Right forelimb (tissue), 1 donor: ENCODE measurements at places on chromosomes 11 and 22.
A peak's percentile ranks its signal among the peaks of the same experiment; 100 is the strongest.

GRCh38 chr11:93256623-93257022 is 58.8 kb upstream of the SLC36A4 start:
- no peak for DNase-seq

GRCh38 chr22:46777609-46777970 is 15.1 kb downstream of the TBC1D22A start:
- peak; percentile 58 for DNase-seq

DNA sequence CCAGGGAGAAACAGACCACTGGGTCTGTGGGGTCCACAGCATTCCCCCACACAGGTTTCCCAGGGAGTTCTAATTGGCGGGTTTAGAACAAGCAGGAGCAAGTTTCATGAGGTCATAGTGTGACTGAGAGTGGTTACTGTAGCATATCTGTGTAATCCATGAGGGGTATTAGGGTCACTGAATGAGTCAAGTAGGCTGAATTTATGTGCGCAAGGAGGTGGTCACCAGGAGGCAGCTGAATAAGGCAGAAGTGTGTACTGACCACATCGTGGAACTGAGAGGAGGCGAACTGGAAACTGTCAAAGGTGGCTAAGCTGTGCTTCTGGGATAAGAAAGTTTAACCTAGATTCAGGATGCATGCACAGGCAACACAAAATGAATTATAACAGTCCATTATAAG is 876.0 kb downstream of the METTL15 start:
- no peak for DNase-seq

DNA sequence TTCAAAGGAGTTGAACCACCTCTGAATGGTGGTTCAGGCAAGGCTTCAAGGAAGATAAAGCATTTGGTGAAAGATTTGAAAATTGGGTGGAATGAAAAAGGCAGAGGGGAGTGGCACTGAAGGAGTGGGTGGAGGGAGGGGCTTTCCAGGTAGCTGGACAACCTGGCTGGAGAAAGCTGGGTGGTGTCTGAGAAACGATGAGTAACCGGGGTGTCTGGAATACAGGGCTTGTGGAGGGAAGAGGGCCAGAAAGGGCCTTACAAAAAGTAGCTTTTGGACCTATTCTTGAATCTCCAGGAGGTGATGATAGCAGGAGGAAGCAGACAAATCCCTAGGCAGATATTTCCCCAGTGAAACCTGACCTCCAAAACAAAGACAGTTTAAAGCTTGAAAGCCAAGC is 99.3 kb downstream of the RASSF10 start:
- no peak for DNase-seq

- no peak for DNase-seq
Observed at GRCh38 chr11:131219646-131220045, 150.8 kb upstream of the NTM start.

DNA sequence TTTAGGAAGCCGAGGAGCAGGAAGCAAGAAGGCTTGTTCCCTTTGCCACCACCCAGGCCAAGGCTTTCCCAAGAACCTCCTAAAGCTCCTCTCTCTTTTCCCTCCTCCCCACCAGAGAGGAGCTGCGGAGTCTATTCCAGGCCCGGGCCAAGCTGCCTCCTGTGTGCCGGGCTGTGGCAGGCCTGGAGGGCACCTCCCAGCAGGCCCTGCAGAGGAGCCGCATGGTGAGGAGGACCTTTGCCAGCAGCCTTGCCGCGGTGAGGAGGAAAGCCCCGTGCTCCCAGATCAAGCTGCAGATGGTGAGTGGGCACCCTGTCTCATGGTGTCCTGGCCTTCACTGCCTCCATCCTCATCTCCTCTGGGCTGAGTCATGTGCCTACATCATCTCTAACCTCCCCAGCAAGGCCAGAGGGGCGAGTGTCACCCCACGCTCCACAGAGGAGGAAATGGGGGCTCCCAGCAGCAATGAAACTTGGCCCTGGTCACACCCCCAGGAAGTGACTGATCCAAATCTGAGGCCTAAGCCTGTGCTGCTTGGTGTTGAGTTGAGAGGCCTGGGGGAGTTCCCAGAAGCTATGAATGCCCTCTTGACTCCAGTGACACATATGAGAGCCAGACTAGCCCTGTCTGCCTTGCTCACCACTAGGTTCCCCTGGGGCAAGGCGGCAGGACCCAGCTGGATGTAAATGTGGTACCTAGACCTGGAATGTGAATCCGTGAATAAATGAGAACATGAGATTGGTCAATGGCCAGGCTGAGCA is 104.2 kb downstream of the MYO18B start:
- DNase-seq: no peak

GRCh38 chr11:70365544-70365927 is 32.8 kb upstream of the CTTN start:
- no peak for DNase-seq

GRCh38 chr11:128195057-128195751 is 392.2 kb downstream of the ETS1 start:
- DNase-seq: no peak

GRCh38 chr11:82080160-82080559 is 653.5 kb downstream of the FAM181B start:
- no peak for DNase-seq

GRCh38 chr22:44735518-44736428 is 16.6 kb upstream of the ARHGAP8 start:
- DNase-seq: peak; percentile 90

DNA sequence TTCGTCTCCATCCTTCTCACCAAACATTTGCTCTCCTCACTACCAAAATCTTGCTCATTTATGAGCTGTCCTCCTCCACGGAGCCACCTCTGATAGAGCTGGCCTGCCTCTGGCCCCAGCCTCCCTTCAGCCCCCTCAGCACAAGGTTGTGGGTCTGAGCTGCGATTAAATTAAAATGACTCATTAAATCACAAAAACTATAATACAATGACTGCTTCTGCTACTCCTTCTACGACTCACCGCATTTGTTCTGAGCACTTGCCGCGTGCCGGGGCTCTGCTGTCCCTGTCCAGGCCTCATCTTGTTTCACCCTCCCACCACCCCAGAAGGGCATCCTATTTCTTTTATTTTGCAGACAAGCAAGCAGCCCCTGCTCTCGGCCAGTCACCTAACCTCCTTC is 49.2 kb upstream of the TIMP3 start:
- DNase-seq: no peak

- DNase-seq: no peak
Observed at GRCh38 chr11:28581286-28582242, 473.4 kb downstream of the METTL15 start.

DNA sequence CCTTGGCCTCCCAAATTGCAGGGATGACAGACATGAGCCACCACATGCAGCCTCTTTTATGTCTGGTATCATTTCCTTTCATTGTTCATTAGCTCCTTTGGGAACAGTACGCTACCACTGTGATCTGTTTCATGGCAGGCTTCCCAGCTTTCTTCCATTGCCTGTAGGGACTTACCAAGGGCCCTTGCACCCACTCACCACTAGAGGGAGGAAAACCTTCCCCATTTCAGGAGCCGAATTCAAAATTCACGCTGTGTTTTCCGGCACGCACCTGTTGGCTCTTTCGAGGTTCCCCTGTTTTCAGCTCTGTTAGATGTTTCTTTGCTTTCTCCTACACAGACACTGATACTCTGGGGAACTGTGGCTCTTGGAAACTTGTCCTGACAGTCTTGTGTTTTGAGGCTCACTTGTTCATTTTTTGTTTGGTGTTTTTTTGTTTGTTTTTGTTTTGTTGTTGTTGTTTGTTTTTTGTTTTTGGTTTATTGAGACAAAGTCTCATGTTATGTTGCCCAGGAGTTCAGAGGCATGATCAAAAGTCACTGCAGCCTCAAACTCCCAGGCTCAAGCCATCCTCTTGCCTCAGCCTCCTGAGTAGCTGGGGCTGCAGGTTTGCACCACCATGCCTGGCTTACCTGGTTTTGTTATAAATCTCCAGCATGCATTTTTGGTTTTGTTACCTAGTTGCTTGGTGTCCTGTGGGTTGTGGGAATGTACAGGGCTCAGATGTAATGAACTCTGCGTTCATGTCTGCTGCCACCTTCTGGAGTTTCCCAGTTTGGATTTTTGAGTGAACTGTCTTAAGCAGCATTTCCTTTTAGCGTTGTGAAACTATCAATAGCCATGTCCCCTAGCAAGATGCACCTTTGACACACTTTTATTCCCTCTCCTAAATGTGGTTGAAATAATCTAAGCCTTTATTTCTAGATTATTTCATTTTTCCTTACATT is 2.3 kb downstream of the KRTAP5-11 start:
- no peak for DNase-seq

DNA sequence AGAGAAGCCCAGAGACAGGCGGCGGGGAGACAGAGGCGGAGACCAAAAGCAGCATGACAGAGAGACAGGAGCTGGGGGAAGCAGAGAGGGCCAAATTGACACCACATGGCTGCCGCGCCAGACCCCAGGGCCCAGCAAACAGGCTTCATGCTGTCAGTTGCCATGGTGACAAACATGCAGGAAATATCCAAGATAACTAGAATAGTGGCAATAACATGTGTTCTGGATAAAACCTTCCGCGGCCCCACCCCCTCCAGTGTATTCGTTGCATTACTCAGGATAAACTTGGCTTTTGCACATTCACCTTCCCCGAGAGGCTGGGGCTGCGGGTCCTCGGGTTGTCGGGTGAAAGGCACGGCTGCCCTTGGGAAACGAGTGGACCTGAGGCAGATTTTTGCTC is 49.9 kb upstream of the CDON start:
- peak; percentile 82 for DNase-seq

- peak; percentile 64 for DNase-seq
Observed at GRCh38 chr11:94897330-94897768, 76.0 kb downstream of the CWC15 start.

DNA sequence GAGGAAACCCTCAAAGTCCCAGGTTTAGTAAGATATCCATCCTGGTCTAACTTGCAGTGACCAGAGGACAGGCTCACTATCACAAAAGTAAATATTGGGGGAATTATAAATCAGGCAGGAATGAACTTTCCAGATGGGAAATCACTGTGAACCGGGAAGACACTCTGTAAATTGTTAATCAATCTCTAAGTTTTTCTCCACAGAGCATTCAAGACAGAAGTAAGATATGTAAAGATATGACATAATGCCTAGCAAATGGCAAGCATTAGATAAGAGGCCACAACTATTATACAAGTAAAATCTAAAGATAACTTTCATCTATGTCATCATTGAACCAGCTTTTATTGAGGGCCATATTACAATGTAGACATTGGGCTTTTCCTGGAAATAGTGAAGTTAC is 35.3 kb upstream of the LRRC4C start:
- no peak for DNase-seq

DNA sequence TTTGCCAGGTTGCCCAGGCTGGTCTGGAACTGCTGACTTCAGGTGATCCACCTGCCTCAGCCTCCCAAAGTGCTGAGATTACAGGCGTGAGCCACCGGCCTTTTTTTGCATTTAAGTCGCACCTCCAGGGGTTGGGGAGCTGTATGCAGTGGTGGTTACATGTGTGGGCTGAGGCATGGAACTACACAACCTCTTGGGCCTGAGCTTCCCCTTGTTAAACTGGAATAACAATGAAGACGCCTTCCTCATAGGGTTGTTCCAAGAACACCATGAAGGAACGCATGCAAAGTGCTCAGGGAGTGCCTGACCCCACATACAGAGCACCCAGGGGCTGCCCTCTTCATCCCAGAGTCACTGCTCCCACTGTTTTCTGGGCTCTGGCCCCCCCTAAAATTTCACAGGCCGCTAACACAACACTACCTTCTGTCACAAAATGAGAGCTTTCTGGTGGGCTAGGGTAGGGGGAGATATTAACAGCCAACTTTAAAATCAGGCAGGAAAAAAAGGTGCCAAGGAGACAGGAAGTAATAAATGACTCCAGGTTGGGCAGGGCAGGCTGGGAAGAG is 1.3 kb upstream of the FAM118A start:
- DNase-seq: no peak

DNA sequence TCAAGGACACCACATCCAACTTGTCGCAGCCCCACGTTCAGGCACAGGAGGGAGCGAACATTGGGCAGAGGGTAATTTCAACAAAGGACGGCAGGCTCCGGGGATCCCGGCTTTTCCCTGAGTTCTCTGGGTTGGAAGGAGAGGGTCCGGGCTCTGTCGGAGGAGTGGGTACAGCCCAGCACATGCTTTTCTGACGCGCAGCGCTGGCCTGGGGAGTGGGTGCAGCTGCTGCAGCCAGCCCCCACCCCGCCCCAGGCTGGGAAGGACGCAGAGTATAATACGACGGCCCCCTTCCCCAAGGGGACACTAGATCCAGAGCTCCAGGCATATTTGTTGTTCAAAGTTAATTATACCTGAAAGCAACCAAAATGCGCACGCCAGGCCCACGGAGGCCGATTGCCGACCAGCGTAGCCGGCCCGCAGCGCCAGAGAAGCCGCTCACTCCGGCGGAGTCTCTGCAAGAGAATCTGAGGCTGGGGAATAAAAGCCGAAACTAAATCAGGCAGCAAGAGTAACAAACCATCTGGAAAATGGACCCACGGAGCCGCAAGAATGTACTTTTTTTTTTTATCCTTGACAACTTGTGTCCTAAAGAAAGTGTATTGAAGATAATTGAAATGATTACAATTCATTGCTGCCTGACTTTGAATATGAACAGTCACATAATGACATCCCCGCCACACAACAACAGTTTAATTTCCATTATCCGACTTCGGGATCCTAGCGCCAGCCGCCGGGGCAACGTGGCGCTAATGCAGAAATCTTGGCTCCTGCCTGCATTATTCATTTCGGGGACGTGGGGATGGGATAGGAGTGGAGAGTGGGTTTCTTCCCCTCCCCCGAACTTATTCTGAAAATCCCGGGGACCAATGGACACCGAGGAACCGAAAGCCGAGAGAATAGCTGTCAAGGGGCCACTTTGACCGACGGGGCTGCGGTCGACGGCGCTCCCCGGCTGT is 14.0 kb upstream of the PAX6 start:
- peak; percentile 53 for DNase-seq
